ENCODE measurements at places on chromosomes 6 and 20. TPM values are rescaled to one million over a fixed set of nuclear protein-coding genes. Genes with fewer than 3 reads are reported as not detected.

DNA sequence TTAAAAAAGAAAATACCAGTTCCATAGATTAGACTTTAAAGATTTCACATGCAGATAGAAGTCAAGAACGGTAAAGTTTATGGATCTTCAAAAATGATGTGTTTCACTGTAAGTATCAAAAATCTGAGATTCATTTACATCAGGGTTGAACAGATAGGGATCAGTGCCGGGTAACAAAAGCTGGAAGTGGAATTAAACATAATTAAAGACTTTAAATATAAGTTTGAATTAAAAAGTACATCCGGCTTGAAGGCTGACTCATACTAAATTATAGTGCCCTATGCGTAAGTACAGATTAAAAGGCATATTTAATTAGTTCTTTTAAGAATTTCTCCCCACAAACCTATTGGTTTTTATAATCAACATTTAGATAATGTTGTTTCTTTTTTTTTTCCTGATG, 312.7 kb downstream of the PRL start:
- H3K4me1 ChIP-seq: no peaks in the 10 kb centered on the region
- no peaks in the 10 kb centered on the region for H3K36me3 ChIP-seq
- H3K4me3 ChIP-seq: no peak overlapping the region
- H3K27me3 ChIP-seq: no peaks in the 10 kb centered on the region

GRCh38 chr6:56345376-56345995, 98.1 kb upstream of the COL21A1 start:
- no peaks in the 10 kb centered on the region for H3K27me3 ChIP-seq
- no peaks in the 10 kb centered on the region for H3K4me1 ChIP-seq
- H3K36me3 ChIP-seq: no peaks in the 10 kb centered on the region
- no peak for DNase-seq
- H3K4me3 ChIP-seq: no peak overlapping the region

Gene KCNG1
- 1.5 TPM for total RNA-seq

Gene SYCP2
- total RNA-seq: 1.5 TPM

Gene FRS3
- total RNA-seq: 3.3 TPM
